Placental epithelial cell (primary cell): ENCODE measurements at places on chromosomes 6 and 20. TPM values are rescaled to one million over a fixed set of nuclear protein-coding genes. Genes with fewer than 3 reads are reported as not detected.

TMEM217 gene
- 2.4 and 3.5 TPM in 2 replicates for total RNA-seq

REM1 gene
- not detected in 2 replicates for total RNA-seq

TRIM40 gene
- not detected in 2 replicates for total RNA-seq

MAPK13 gene
- 0.39 and 0.43 TPM in 2 replicates for total RNA-seq

ARFGEF3 gene
- under 0.01 TPM in 1 of 2 replicates, not detected in the other for total RNA-seq

TINAG gene
- total RNA-seq, result not detected in 2 replicates

SPEF1 gene
- total RNA-seq, result 0.22 TPM in 1 of 2 replicates, not detected in the other

CD83 gene
- 1.2 and 3.4 TPM in 2 replicates for total RNA-seq

BPI gene
- total RNA-seq, result not detected in 2 replicates

ZNF831 gene
- not detected in 2 replicates for total RNA-seq

MYLK4 gene
- total RNA-seq, result 1.3 and 1.6 TPM in 2 replicates

KIFC1 gene
- 7.5 and 11.0 TPM in 2 replicates for total RNA-seq

ENPP4 gene
- under 0.01 and 0.11 TPM in 2 replicates for total RNA-seq

CDKAL1 gene
- total RNA-seq, result 16.9 and 23.5 TPM in 2 replicates

HLA-DRB5 gene
- not detected in 2 replicates for total RNA-seq

SLC17A1 gene
- not detected in 2 replicates for total RNA-seq

PLG gene
- total RNA-seq, result not detected in 2 replicates

CFAP61 gene
- total RNA-seq, result 0.79 TPM in 1 of 2 replicates, not detected in the other

SMLR1 gene
- not detected in 2 replicates for total RNA-seq
